T-helper 17 cell (primary cell): ENCODE measurements at places on chromosomes 1 and 21.

DNA sequence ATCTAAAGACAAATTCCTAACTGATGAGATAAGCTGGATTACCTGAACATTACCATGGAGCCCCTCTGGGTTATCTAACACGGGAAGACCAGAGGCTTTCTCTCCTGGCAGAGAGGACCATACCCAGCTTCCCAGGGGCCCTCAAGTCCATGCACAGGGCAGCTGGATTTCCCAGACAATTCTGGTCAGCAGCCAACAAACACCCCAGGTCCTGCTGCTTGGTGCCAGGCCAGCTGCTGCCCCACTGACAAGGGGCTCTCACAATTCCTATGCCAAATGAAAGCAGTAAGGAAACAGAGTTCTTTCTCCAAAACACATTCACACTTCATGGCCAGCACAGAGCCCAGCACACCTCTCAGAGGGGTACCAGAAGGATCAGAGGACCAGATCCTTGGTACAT lies 114.2 kb downstream of the HLCS start:
- no peak overlapping the region for H3K27ac ChIP-seq
- no peak for DNase-seq
- no peak overlapping the region for H3K4me3 ChIP-seq
- H3K36me3 ChIP-seq = no peaks in the 10 kb centered on the region
- H3K4me1 ChIP-seq = peaks cover 8% of the 10 kb centered on the region
- no peaks in the 10 kb centered on the region for H3K27me3 ChIP-seq

- H3K4me1 ChIP-seq = peaks cover 4% of the 10 kb centered on the region
- H3K36me3 ChIP-seq = no peaks in the 10 kb centered on the region
- no peak overlapping the region for H3K4me3 ChIP-seq
- no peak for DNase-seq
Measured at GRCh38 chr1:43009274-43009673, 50.6 kb upstream of the SLC2A1 start.

DNA sequence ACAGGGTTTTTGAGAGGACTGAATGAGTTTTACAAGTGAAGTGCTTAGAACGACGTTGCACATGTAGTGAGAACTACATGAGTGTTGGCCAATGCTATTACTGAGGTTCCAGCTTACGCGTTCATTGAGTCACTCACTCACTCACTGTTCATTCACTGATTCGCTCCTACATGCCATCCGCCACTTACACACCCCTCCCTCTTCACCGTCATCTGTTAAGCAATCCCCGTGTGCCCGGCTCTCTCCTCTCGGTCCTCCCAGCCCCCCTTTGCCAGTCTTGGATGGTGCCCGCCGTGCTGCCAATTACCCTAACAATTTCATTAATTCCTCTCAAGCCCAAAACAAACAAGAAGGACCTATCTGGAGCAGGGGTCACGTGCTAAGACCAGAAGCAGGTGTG lies 27.3 kb upstream of the EPHA2 start:
- H3K36me3 ChIP-seq = no peaks in the 10 kb centered on the region
- peaks cover 3% of the 10 kb centered on the region for H3K4me1 ChIP-seq
- H3K27me3 ChIP-seq = peaks cover 8% of the 10 kb centered on the region
- no peak for DNase-seq
- H3K27ac ChIP-seq = no peak overlapping the region

DNA sequence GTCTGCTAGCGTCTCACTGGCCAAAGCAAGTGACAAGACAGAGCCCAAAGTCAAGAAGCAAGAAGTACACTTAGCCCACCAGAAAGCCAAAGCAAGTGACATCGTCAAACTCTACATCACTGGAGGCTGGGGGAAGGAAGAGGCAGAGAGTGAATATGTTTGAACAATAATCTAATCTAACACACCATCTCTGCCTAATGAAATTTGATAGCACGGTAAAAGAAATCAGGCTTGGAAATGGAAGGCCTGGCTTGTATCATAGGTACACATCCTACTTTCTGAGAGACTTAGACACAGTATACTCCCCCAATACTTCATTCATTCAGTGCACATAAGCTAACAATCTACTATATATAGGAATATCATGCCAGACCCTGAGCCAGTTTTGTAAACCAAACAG lies 26.3 kb downstream of the TRABD2B start:
- peaks cover 52% of the 10 kb centered on the region for H3K27me3 ChIP-seq
- no peak overlapping the region for H3K27ac ChIP-seq
- no peak for DNase-seq
- no peak overlapping the region for H3K4me3 ChIP-seq
- H3K4me1 ChIP-seq = no peaks in the 10 kb centered on the region
- H3K36me3 ChIP-seq = no peaks in the 10 kb centered on the region

DNA sequence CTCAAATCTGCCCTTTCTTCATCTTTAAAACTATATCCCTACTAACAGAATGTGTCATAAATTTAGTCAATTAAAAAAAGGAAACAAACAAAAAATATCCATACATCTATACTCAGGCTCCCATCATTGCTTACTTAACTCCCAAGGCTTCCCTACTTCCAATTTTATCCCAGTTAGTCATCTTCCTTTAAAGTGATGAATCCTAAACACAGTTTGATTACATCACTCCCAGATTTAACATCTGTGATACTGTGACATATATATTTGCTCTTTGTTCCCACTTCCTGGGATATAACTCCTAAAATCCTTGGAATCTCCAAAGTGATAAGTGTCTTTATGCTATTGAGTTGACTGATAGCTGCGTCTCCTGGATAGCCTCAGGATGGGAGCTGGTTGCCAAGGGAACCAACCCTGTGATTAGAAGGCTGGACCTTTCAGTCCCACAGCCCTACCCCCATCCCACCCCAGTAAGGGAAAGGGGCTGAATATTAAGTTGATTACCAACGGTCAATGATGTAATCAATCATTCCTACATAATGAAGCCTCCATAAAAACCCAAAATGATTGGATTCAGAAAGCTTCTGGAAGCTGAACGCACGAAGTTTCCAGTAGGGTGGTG lies 21.6 kb downstream of the GLMN start:
- no peaks in the 10 kb centered on the region for H3K27me3 ChIP-seq
- DNase-seq = no peak
- H3K4me1 ChIP-seq = peaks cover 15% of the 10 kb centered on the region
- no peak overlapping the region for H3K27ac ChIP-seq
- H3K4me3 ChIP-seq = no peak overlapping the region

DNA sequence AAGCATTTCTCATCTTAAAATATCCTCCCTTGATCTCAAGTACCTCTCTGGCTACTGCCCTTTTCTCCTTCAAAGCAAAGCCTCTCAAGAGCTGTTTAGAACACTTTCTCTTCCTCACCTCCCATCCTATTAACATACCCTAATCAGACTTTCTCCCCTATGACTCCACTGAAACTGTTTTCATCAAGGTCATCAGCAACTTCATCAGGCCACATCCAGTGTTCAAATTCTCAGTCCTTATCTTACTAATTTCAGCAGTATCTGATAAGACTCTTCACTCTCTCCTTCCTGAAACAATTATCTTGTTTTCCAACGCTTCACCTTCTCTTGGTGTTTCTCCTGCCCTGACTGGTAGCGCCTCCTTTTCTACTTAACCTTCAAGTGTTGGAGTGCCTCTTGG lies 1.5 kb upstream of the RAP1A start:
- peak overlapping the region; percentile 69 for H3K4me3 ChIP-seq
- peaks cover 7% of the 10 kb centered on the region for H3K36me3 ChIP-seq
- no peak for DNase-seq
- H3K27ac ChIP-seq = peak overlapping the region; percentile 65
- no peaks in the 10 kb centered on the region for H3K27me3 ChIP-seq
- peaks cover 58% of the 10 kb centered on the region for H3K4me1 ChIP-seq

GRCh38 chr1:2633366-2633935 lies 635 bp upstream of the MMEL1 start:
- no peaks in the 10 kb centered on the region for H3K36me3 ChIP-seq
- H3K27ac ChIP-seq = no peak overlapping the region
- peaks cover 18% of the 10 kb centered on the region for H3K27me3 ChIP-seq
- peaks cover 2% of the 10 kb centered on the region for H3K4me1 ChIP-seq

- H3K4me1 ChIP-seq = peaks cover 13% of the 10 kb centered on the region
- H3K4me3 ChIP-seq = no peak overlapping the region
- H3K27me3 ChIP-seq = no peaks in the 10 kb centered on the region
- H3K36me3 ChIP-seq = no peaks in the 10 kb centered on the region
Measured at GRCh38 chr21:14589855-14590563, 43.9 kb upstream of the SAMSN1 start.

- peaks cover 48% of the 10 kb centered on the region for H3K27me3 ChIP-seq
- H3K4me3 ChIP-seq = no peak overlapping the region
- H3K27ac ChIP-seq = no peak overlapping the region
- peaks cover 5% of the 10 kb centered on the region for H3K4me1 ChIP-seq
Measured at GRCh38 chr1:38430949-38431348, 384.4 kb upstream of the POU3F1 start.

- H3K4me3 ChIP-seq = peak overlapping the region; percentile 87
- no peak overlapping the region for H3K27ac ChIP-seq
- H3K4me1 ChIP-seq = peaks cover 9% of the 10 kb centered on the region
- DNase-seq = no peak
- H3K36me3 ChIP-seq = peaks cover 3% of the 10 kb centered on the region
Measured at GRCh38 chr1:227945891-227946623, 1.7 kb downstream of the WNT9A start.

DNA sequence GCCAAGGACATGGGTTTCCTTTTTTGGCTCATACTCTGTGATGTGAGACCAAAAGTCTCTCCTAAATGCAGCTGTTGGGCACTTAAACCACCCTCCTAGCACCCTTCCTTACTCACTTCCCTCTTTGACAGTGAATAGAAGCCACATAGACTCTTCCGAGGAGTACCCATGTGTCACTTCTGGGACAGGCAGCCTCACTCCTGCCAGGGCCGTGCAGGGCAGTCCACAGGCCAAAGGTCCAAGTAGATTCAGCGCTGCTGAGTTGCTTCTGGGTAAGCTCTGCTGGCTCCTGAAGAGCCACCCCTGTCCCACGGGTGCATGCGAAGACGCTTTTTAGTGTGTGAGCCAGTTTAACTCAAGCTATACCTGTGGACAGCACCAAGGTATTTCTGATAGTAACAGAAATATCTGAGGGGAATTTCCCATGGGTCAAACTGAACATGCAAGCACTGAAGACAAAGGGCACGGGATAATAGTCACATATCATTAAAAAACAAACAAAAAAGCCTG lies 36.8 kb upstream of the BMP8B start:
- peaks cover 8% of the 10 kb centered on the region for H3K36me3 ChIP-seq
- H3K4me3 ChIP-seq = no peak overlapping the region
- DNase-seq = no peak
- peaks cover 12% of the 10 kb centered on the region for H3K4me1 ChIP-seq
- H3K27me3 ChIP-seq = peaks cover 33% of the 10 kb centered on the region

DNA sequence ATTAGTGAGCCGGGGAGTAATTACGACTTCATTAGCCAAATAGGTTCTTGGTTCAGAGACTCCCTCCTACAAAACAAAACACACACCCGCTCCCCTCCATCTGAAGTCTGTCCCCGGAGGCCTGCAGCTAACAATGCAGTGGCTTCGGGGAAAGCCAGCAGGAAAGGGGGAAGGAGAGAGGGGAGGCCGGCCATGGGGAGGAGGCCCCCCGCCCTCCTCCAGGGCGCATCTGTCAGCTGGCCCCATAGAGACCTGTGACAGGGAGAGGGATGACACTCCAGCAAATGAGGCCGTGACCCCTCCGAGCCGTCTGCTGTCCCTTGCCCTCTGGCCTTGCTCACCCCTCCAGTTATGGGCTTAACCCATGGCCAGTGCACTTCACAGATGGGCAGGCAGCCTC lies 12.1 kb upstream of the CNTN2 start:
- no peak for DNase-seq
- peaks cover 3% of the 10 kb centered on the region for H3K4me1 ChIP-seq
- no peak overlapping the region for H3K27ac ChIP-seq
- H3K27me3 ChIP-seq = peaks cover 43% of the 10 kb centered on the region

DNA sequence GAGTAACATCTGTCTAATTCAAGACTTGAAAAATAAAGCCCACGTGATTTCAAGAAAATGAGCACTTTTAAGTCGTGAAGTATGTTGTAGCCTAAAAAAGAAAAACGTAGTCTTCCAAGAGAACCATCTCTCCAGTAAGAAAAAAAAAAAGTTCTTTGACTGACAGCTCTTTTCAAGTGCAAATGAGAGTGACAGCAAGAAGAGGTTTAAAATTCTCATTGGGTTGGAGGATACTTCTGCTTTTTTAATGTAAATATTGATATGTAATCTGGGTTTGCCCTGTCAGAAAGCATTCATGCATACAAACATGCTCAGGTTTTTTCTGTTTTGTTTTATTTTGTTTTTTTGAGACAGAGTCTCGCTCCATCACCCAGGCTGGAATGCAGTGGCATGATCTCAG lies 32.3 kb upstream of the PRDM2 start:
- no peak overlapping the region for H3K4me3 ChIP-seq
- H3K27me3 ChIP-seq = peaks cover 7% of the 10 kb centered on the region
- H3K4me1 ChIP-seq = peaks cover 5% of the 10 kb centered on the region
- no peaks in the 10 kb centered on the region for H3K36me3 ChIP-seq

GRCh38 chr1:113201560-113201959 lies 128.6 kb downstream of the LRIG2 start:
- no peak overlapping the region for H3K27ac ChIP-seq
- peaks cover 8% of the 10 kb centered on the region for H3K27me3 ChIP-seq
- no peaks in the 10 kb centered on the region for H3K36me3 ChIP-seq
- DNase-seq = no peak
- H3K4me1 ChIP-seq = no peaks in the 10 kb centered on the region

- H3K4me3 ChIP-seq = no peak overlapping the region
- H3K36me3 ChIP-seq = no peaks in the 10 kb centered on the region
- H3K27ac ChIP-seq = no peak overlapping the region
Measured at GRCh38 chr21:21057349-21058062, 59.3 kb downstream of the NCAM2 start.

DNA sequence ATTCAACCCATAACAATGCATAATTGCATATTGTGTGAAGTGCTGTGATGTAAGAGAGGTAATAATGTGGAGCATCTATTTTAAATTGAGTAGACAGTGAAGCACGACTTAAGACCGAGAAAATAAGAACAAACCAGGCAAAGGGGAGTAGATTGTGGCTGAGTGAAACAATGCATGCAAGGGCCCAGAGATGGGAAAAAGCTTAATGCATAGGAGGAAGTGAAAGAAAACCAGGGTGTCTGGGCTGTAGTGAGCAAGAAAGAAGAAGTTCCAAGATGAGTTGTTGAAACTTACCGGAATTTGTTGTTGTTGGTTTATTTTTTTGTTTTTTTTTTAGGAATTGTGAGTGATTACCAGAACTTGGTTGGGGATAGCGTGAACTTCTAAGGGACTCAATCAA lies 104.7 kb downstream of the SNX7 start:
- no peak overlapping the region for H3K4me3 ChIP-seq
- peaks cover 11% of the 10 kb centered on the region for H3K4me1 ChIP-seq
- no peak overlapping the region for H3K27ac ChIP-seq
